ENCODE measurements at places on chromosomes 16 and 17. TPM values are rescaled to one million over a fixed set of nuclear protein-coding genes. Genes with fewer than 3 reads are reported as not detected.

The SEC14L5 gene
- 0.12 TPM for total RNA-seq

The P3H4 gene
- total RNA-seq: 39.0 TPM

The G6PC1 gene
- total RNA-seq: not detected

The TVP23C gene
- 10.9 TPM for total RNA-seq

The TNP2 gene
- not detected for total RNA-seq

The GLYR1 gene
- 44.6 TPM for total RNA-seq

The IKZF3 gene
- not detected for total RNA-seq

The MYO19 gene
- total RNA-seq: 60.5 TPM
